ENCODE measurements at places on chromosomes 16 and 17. TPM values are rescaled to one million over a fixed set of nuclear protein-coding genes. Genes with fewer than 3 reads are reported as not detected.

Gene SPATA22
- total RNA-seq = not detected

DNA sequence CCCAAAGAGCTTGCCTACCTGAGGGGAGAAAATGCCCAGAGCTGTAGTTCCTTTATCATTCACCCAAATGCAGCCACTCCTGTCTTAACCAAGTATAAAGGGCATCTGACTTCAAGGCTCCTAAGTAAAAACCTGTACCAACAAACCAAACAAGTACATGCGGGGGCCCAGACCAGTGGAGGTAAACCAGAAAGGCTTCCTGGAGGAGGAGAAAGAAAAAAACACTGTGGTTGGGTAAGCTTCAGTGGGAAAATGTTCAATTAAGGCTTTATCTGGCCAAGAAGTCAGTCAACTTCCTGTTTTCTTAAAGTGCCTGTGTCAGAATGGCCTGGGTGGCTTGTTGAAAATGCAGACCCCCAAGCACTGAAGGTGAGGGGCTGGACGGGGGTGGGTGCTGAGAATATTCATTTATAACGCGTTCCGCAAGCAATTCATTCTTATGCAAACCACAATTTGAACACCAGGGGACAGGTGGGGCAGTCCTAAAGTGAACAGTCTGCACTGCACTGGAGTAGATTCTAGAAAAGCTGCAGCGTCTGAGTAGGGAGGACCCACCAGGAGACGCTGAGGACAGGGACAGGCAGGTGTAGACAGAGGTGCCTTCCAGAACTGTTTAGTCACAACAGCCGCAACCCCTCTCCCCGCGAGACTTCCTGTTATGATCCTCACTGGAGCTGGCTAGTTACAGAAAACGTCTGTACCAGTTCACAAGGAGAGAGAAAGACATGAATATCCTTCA lies 467.1 kb downstream of the SOX9 start:
- no peak for DNase-seq

DNA sequence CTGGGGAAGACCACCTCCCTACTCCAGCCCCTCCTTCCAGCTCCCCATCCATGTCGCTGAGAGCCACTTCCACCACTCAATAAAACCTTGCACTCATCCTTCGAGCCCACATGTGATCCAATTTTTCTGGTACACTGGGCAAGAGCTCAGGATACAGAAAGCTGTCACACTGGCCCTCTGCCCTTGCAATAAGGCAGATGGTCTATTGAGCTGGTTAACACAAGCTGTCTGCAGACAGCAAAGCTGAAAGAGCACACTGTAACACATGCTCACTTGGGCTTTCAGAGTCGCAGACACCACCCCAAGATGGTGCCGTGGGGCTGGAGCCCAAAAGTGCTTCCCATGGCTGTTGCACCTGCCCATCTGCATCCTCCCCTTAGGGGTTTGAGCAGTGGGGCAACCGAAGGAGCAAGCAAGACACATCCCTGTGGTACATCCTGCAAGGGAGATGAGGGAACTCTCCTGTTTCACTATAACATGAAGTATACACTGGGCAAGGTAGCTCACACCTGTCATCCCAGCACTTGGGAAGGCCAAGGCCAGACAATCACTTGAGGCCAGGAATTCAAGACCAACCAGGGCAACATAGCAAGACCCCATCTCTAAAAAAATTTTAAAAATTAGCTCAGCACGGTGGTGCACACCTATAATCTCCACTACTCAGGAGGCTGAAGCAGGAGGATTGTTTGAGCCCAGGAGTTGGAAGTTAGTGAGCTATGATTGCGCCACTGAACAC lies 52.8 kb upstream of the C17orf78 start:
- DNase-seq = no peak

DNA sequence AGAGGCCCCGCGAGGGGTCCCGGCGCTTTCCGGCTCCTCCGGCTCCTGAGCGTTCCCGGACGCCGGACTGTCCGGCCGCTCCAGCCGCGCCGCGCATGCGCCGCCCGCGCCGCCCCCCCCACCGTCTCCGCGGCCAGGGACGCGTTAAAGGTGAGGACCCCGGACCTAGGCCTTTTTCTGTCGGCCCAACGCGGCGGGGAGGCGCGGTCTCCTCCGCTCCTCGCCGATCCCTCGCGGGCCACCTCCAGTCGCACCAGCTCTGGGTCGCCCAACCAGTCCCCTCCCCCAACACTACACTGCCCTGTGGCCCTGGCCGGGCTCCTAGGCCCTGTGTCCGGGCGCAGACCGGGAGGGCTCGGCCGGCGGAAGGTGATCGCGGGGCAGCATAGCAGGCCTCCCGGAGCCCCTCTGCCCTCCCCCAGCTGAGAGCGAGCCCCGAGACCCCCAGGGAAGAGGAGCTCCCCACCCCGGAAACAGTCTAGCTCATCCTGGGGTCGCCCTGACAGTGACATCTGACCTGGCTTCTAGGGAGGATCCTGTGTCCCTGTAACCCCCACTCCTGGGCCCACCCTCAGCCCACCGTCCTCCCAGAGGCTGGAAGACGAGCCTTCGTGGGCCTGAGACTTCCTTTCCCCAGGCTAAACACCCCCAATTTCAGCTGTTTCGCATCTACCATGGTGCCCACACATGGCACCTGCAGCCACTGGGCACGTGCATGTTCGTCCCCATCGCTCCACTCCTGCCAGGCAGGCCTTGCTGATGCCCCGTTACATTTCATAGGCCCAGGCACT lies 14.7 kb upstream of the BCAR1 start:
- DNase-seq = peak; percentile 67

Gene BCAR1
- 67.9 TPM for total RNA-seq

- DNase-seq = no peak
Observed at GRCh38 chr17:78134899-78135385, 4.4 kb downstream of the TMC8 start.

GRCh38 chr17:80813318-80813717 lies 178.3 kb upstream of the CHMP6 start:
- DNase-seq = no peak

Gene NLGN2
- total RNA-seq = 8.3 TPM

Gene GRAP
- total RNA-seq = not detected

DNA sequence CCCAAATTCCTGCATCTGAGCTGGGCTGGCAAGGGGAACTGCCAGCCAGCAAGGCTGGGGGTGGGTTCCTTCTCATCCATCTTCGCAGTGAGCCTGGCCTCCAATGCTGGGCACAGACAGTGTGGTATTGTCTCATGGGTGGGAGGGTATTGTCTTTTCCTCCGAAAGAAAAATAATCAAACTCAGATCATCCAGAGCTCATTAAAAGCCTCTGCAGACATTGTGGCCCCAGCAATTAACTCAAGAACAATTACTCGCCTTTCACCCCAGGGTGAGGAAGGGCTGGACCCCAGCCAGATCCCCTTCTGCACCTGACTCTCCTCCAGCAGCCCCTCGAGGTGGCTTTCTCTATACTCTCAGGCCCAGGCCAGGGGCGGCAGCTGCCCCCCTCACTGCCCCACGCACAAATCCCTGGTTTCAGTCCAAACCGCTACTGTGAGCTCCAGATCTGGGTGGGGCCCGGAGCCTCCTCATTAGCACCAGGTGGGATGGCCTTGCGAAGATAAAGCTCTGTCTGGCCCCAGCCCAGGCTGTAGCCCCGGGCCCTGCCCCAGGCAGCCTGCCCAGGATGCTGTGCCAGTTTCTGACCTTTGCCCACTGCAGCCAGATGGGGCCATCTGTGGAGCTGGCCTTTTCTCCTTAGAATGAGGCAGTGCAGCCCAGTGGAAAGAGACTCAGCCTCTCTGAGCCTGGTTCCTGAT lies 2.3 kb upstream of the KRT15 start:
- DNase-seq = no peak

- no peak for DNase-seq
Observed at GRCh38 chr17:55263569-55264277, 1.0 kb upstream of the HLF start.

GRCh38 chr17:80948976-80949450 lies 42.6 kb upstream of the CHMP6 start:
- no peak for DNase-seq

DNA sequence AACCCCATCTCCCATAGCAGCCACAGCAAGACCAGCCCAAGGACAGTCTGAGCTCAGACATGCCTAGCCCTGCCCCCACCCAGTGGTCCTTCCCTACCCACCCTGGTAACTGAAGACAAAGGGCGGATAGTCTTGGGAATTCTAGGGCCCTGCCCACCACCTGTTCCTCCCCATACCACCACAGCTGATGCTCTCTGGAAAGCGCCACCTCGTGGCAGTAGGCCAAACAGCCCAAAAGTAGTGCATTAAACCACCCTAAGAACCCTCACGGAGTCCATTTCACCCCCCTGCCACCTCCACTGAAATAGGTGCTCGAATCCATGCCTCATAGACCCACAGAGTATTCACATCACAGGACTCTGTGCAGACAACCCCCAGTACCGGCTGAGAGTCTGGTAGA lies 1021.4 kb downstream of the CDH8 start:
- DNase-seq = no peak

- DNase-seq = peak; percentile 44
Observed at GRCh38 chr16:14240219-14240843, 169.2 kb downstream of the MRTFB start.

Gene WFDC1
- total RNA-seq = not detected

Gene HDAC5
- total RNA-seq = 292 TPM

- DNase-seq = no peak
Observed at GRCh38 chr16:89096768-89097391, 3.2 kb downstream of the ACSF3 start.

Gene OR4D1
- total RNA-seq = not detected

- no peak for DNase-seq
Observed at GRCh38 chr16:179211-180092, 807 bp upstream of the HBQ1 start.

GRCh38 chr17:65155622-65156021 lies 18.5 kb downstream of the RGS9 start:
- DNase-seq = no peak

GRCh38 chr17:57073626-57074025 lies 11.4 kb upstream of the AKAP1 start:
- DNase-seq = no peak

- peak; percentile 64 for DNase-seq
Observed at GRCh38 chr17:42673885-42674754, 2.7 kb downstream of the PLEKHH3 start.

DNA sequence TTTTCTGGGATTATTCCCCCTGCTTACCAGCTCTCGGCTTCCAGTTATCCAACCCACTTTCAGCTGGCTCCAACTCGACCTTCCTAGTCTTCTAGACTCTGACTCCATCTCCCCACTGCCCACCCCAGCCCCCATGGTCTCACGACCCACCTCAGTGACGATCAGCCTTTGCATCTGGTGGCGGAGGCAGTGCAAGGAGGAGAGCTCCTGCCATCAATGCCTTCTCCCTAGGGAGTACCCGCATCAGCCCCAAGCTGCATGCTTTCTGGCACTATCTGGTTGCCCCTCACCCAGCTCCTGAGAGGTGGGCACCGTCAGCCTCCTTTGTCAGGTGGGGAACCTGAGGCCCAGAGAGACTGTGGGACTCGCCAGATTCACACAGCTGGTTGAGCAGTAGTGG lies 72.6 kb upstream of the RPL38 start:
- no peak for DNase-seq

DNA sequence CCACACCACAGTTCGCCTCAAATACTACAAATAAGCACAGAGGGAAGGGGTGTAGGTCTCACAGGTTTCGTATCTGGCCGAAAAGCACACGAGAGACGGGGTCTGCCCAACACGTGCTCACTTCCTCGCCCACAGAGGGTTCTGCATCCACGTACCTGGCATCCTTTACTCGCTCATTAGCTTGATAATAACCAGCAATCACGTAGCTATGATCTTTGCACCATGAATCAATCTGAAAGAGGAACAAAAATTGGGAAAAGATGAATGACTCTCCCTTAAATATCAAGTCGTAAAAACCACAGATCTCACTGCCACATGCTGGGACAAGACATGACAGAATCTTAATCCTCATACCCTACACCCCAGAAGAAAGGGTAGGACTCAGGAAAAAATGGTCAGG lies 10.5 kb downstream of the EMC8 start:
- DNase-seq = no peak

- no peak for DNase-seq
Observed at GRCh38 chr16:67397812-67398545, 4.7 kb upstream of the TPPP3 start.

DNA sequence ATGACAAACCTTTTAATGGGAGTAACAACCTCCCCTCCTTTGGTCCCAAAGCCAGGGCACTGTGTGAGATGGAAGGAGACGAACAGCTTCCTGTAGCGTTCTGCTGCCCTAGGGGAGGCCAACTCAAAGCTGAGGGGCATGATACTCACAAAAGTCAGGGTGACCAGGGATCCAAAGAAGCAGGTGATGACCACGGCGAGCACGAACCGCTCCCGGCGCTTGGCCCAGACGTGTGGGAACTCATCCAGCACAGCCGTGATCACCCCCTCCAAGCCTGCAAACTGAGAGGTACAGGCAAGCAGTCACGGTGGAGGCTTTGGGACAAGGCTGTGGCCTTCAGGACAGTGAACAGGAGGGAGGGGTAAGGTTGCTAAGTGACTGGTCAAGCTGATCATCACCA lies 25.1 kb downstream of the SLC6A4 start:
- DNase-seq = no peak

Gene SLC2A4
- total RNA-seq = 0.11 TPM

- no peak for DNase-seq
Observed at GRCh38 chr16:68689921-68690320, 44.8 kb downstream of the CDH3 start.

- DNase-seq = no peak
Observed at GRCh38 chr16:30533748-30534367, 800 bp downstream of the ZNF747 start.

DNA sequence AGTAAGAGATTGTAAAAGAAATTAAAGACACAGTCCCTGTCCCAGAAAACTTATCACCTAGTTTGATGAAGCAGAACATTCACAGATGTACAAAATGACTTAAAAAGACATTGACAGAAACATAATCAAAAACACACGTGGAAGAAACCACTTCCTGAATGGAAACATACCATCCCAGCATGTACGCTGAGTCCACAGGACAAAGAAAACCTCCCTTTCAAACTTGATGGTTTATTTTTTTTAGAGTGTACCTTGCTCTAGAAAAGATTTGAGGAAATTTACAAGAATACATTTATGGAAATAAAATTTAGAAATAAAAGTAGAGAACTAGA lies 140.9 kb downstream of the PMP22 start:
- no peak for DNase-seq

- DNase-seq = no peak
Observed at GRCh38 chr16:11964761-11965551, at the start of gene TNFRSF17. TSS of gene TNFRSF17 (plus strand) at chr16:11965210. CDS start at chr16:11965325, 115 bp downstream.

GRCh38 chr16:3182608-3183444 lies 5.2 kb upstream of the OR1F1 start:
- peak; percentile 76 for DNase-seq

DNA sequence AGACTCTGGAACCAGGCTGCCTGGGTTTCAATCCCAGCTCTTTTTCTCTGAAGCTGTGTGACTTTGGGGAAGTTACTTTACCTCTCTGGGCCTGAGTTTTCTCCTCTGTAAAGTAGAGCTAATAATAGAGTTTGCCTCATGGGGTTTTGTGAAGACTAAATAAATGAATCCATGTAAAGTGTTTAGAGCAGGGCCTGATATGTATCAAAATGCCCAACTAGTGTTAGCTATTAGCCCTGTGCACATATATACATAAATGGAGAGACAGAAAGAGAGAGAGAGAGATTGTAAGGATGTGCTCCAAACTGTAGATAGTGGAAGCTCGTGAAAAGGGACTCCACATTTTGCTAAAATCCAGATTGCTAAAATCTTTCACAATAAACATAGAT lies 44.8 kb upstream of the HAPSTR1 start:
- no peak for DNase-seq
